ENCODE measurements at places on chromosomes 16 and 17.
A peak's percentile ranks its signal among the peaks of the same experiment; 100 is the strongest.

- no peak for DNase-seq
These were observed 18.7 kb upstream of the ADORA2B start for GRCh38 chr17:15926039-15926740.

DNA sequence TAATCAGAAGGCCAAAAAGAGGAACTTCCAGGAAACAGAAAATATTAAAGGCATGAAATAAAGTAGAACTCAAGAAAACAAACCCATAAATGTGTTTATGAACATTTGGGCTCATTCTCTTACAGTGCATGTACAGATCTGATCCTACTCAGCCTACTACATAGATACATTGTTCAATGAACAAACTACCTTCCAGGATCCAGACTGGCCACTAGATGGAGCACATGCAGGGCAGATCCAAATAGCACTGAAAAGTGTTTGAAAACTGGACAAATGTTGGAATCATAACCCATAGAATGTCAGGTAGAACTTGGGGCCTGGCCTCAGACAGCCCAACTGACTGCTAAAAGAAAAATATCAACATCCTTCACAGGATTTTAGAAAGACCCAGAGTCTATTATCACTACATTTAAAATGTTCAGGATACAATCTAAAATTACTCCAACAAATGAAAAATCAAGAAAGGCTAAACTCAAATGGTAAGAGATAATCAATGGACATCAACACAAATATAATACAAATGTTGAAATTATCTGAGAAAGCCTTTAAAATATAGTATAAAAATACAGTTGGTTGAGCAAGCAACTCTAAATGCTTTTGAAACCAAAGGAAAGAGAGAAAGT is 122.4 kb upstream of the NUDT7 start:
- DNase-seq: no peak

DNA sequence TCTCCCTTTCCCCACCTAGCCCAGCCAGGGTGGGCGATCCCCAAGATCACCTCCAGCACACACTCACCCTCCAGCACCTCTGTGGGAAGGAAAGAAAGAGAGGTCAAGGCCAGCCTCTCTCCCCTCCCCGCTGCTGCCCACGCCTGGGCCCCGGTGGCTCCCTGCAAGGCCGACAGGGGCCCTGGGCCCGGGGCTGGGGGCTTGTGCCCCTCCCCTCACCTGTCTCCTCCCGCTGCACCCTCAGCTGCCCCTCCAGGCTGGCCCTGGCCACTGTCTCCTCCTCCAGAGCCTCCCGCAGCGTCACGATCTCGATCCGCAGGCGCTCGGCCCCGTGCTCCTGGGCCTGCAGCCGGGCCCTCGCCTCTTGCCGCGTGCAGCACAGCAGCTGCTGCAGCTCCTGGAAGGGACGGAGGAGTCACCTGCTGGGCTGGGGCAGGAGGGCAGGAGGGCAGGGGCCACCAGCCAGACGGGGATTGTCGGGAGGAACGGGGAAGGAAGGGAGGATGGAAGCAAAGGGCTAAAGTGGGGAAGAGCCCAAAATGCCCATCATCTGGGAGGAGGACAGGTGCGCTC is 19.2 kb downstream of the RABEP2 start:
- DNase-seq: no peak

DNA sequence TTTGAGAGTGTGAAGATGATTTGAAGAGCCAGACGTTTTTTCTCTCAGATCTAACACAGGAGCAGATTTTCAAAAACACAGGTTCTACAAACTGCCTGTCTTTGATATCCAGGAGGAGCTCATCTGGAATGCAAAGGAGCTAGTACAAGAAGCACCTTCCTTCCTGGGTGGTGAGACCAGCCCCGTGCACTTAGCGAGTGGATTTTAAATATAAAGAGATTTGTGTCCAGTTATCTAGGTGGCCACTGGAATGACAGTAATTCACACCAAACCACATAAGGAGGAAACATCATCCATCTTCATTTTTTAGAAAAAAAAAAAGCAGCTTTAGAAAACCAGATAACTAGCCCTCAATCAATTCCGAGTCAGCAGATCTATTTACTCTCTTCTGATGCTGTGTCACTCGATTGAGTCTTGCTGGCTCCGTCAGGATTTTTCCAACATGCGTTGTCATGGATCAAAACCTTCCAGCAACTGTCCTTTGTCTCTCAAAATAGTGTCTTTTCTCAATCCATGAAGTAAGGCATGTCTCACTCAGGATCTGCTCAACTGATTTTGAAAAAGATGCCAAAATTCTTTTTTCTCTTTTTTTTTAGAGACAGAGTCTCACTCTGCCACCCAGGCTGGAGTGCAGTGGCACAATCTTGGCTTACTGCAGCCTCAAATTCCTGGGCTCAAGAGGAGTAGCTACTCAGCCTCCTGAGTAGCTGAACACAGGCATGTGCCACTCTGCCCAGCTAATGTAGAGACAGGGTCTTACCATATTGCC is 451.2 kb upstream of the PSMD7 start:
- DNase-seq: no peak

DNA sequence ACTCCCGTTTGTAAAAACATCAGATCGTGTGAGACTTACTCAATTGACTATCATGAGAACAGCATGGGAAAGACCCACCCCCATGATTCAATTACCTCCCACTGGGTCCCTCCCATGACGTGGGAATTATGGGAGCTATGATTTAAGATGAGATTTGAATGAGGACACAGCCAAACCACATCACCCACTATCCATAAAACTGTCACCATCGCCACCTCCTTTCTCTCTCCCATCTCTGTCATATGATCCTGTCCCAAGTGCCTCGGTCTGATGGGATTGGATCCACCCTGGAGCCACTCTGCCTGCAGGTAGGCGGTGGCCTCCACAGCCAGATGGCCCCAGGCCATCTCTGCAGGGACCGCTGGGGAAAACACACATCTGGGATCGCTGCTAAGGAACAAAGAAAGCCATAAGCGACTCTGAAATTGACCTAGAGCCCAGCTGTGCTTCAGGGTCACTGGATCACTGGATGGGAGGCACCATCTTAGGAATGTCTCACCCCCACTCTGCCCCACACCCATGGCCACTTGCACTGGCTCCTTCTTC is 61.2 kb downstream of the TMEM186 start:
- no peak for DNase-seq

GRCh38 chr16:54421220-54421619 is 134.6 kb upstream of the IRX3 start:
- no peak for DNase-seq

GRCh38 chr17:46141645-46142044 is 51.6 kb downstream of the KANSL1 start:
- no peak for DNase-seq

- no peak for DNase-seq
These were observed 740 bp upstream of the POLR3E start for GRCh38 chr16:22296225-22297113.

GRCh38 chr17:40436636-40437035 is 6.6 kb upstream of the IGFBP4 start:
- no peak for DNase-seq

DNA sequence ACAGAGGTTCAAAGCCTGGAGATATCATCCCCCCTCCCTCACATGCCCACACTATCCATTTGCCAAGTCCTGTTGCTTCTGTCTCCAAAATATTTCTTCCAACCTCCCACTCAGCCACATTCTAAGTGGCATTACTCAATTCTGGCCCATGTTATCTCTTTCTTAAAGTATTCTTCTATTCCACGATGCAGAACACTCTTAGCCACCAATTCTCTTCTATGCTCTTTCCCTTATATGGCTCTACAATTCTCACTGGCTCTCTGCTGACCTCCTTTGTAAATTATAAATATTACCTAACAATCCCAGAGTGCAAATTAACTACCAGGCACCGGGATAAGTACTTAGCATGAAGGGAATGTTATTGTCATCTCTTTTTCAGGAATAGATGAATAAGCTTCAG is 82.4 kb downstream of the KCNJ2 start:
- no peak for DNase-seq

GRCh38 chr16:74758801-74759200 is 15.8 kb downstream of the FA2H start:
- DNase-seq: no peak

DNA sequence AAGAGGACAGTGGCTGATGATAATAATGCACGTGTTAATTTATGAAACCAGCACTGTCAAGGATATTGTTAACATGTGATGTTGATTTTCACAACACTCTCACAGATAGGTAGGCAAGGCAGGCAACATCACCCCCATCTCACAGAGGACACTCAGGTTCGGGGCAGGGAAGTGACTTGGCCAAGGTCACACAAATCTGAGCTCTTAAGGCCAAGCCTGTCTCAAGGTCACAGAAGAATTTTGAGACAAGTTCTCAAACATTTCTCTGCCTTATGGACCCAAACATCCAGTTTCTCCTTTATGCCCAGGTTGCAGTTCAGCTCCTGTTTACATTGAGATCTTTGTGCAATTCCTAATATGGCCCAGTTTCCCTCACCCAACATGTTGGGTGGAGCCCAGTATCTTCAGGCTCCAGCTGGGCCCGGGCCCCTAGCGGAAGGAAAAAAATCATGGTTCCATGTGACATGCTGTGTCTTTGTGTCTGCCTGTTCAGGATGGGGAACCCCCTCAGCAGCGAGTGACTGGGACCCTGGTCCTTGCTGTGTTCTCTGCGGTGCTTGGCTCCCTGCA is 1.3 kb downstream of the SLC2A4 start:
- DNase-seq: no peak

DNA sequence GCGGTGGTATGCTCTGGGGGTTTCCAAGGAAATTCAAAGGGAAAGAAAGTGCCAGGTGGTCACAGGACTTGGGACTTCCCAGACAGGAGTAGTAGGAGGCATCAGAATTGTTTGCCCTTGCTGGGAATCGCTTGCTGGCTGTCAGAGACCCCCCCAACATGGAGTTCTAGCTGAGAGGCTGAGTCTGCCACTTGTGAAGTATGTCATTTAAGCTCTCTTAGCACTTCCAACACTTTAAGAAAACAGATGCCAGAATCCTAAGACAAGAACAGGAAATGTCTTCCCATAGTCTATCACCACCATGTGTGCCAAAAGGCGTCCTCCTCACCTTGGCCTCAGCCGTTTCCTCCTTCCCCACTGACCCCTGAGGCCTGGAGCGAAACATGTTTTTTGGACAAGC is 193.8 kb upstream of the IRX3 start:
- DNase-seq: no peak

- DNase-seq: no peak
These were observed 28.1 kb downstream of the EMP2 start for GRCh38 chr16:10552281-10552680.

DNA sequence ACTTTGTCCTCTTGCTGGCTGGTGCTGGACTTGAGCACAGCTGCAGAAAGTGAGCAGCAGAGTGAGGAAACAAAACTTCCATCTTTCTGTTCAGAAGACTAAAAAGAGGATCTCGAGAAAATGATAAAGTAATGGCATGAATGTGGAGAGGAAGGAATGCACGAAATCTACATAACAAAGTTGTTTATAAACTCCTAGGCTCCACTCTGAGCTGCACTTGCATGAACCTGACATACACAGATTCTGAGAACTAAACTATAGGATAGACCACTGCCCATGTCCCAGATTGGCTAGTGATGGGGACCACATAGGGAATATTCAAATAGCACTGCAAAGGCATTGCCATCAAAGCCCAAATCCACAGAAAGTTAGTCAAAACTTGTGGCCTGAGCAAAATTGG is 121.1 kb upstream of the MON1B start:
- no peak for DNase-seq

- DNase-seq: no peak
These were observed 18.9 kb upstream of the MFSD6L start for GRCh38 chr17:8818047-8818446.

DNA sequence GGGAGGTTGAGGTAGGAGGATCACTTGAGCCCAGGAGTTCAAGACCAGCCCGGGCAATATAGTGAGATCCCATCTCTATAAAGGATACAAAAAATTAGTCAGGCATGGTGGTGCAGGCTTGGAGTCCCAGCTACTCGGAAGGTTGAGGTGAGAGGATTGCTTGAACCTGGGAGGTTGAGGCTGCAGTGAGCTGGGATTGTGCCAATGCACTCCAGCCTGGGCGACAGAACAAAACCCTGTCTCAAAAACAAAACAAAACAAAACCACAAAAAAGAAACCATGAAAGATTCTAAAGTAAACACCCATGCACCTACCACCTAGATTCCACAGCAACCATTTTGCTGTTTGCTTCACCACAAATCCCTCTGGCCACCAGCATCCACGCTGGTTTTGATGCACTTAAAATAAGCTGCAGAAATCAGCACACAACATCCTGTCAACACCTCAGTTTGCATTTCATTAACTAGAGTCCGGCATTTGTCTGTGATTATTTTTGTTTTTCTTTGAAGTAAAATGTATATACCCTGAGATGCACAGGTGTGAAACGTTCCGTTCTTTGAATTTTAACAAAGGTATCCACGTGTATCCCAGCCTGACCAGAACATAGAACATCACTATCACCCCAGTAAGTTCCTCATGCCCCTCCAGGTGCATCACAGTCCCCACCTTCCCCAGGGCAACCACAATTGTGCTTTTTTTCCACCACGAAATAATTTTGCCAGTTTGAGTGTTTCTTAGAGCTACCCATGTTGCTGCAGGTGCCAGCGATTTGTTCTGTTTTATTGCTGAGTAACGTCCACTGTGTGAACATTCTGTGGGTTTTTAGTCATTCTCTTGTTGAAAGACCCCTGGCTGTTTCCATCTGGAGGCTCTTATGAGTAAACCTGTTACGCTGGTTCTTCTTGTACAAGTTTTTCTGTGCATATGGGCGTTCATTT is 191.5 kb downstream of the SEC14L1 start:
- DNase-seq: peak; percentile 62

DNA sequence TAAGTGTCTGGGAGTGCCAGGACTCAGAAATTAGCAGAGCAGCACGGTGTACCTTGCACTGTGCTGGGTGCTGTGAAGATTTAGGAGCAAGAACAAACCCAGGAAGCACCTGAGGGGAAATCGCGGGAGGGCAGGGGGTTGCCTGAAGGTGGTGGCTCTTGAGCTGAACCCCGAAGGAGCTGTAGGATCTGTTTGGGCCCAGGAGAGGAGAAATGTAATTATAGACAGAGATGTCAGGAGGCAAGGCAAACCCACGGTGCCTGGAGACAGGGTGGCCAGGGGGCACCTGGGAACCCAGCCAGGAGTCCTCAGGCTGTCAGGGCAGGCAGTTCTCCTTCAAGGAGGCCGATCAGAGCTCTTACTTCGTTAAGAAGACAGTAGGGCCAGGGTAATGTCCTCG is 109.1 kb downstream of the C16orf78 start:
- no peak for DNase-seq

DNA sequence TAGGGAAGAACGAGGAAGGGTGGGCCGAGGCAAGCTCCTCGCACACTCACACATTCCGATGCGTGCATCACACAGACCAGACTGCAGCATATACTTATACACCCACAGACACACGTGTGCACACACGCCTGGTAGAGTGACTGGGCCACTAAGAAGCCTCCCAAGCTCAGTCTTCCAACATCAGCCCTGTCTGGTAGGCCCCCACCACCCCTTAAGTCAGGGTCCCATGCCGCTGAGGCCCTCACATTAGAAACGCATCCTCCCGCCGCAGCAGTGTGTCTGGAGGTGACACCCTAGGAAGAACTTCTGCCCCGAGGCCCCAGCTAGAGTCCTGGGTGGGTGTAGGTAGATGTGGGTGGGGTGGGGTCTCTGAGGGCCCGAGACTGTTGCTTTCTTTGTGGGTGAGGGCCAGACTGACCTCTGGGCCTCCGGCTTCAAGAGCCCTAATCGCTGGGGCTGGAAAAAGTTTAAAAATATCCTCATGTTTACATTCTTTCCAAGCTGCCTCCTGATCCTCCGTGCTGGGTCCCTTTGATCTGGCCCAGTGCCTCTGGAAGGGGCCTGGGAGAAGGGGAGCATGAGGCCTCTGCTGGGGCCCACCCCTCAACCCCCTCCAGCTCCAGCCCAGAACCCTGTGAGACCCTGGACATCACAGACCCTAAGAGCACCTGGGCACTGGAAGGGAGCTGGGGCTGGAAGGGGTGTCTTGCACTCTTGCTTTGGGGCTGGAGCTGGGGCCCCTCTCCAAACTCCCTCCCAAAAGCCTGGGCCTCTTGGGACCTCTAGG is 13.6 kb downstream of the CDH16 start:
- no peak for DNase-seq
